ENCODE measurements at places on chromosomes 16 and 17. TPM values are rescaled to one million over a fixed set of nuclear protein-coding genes. Genes with fewer than 3 reads are reported as not detected.

Gene CDIPT
- total RNA-seq: 85.5 TPM

Gene KRT12
- not detected for total RNA-seq

Gene TMC6
- total RNA-seq: 268 TPM

DNA sequence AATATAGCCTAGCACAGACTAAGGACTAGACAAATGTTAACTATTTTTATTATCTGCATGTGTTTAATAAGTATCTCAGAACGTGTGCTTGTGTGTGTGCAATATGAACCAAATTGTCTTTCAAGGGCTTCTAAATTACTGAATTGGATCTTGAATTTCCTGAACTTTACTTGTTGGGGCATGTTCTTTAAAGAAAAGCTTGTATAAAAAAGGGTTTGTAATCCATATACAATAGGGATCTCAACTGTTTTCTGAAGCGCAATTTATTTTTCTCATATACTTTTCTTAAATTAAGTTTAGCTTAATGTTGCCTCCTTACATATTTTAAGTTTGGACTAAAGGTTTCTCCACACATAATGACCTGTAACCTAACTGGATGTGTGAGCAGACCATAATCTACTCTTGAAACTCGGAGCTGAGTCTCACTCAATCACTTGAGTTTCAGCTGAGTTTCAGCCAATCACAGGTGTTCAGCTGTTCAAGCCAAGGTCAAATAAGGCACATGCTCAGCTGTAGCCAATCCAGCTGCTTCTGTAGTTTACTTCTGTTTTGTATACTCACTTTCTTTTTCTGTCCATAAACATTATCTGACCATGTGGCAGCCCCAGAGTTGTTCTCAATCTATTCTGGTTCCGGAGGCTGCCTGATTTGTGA is 72.3 kb downstream of the CDK5R1 start:
- H3K27ac ChIP-seq: no peak overlapping the region
- H3K36me3 ChIP-seq: no peaks in the 10 kb centered on the region
- peaks cover 45% of the 10 kb centered on the region for H3K4me1 ChIP-seq
- peaks cover 3% of the 10 kb centered on the region for H3K27me3 ChIP-seq

DNA sequence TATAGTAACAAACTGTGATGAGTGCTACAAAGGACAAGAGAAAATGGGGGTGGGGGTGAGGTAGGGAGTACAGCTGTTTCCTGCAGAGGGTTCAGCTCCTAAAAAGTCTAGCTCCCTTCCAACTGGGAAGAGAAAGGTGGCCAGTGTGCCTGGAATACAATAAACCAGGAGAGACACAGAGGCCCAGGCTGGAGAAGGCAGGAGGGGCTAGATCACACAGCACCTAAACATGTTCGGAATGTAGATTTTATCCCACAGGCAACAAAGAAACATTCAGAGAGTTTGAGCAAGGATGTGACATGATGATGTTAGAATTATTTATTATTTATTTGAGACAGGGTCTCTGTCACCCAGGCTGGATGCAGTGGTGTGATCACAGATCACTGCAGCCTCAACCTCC is 10.2 kb downstream of the TEX2 start:
- H3K4me3 ChIP-seq: no peak overlapping the region
- no peak overlapping the region for H3K27ac ChIP-seq
- H3K36me3 ChIP-seq: no peaks in the 10 kb centered on the region
- DNase-seq: no peak
- H3K27me3 ChIP-seq: peaks cover 4% of the 10 kb centered on the region

DNA sequence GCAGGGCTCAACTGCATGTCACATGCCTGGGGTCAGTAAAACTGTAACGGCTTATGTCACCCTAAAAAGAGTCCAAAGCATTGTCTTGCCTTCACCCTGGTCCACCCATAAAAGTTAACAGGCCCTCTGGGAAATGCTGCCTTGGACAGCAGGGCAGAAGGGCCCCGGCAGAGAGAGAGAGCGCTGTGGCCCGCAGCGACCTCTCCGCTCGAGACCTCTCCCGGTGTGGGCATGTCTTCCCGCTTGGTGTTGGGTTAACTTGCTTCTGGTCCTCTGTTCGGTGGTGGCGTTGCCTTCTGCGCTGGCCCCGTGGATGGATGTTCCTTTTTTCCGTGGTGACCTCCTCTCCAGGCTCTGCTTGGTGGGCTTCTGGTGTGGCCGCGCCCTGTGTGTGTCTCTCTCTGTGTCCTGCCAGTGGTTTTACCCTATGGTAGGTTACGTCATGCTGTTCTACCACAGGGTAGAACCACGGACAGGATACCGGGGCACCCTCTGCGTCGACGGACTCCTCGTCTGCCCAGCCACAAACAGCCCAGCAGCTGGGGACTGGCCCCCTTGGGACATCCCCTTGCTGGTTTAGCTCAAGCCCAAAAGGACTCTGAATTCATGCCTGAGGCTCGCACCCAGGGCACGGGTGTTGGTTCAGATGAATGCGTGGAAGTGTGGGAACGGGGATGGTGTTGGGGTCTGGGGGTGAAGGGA is 18.3 kb upstream of the CLEC18A start:
- no peaks in the 10 kb centered on the region for H3K27me3 ChIP-seq
- no peak overlapping the region for H3K27ac ChIP-seq
- no peak for DNase-seq
- H3K4me1 ChIP-seq: no peaks in the 10 kb centered on the region
- H3K36me3 ChIP-seq: peaks cover 23% of the 10 kb centered on the region

DNA sequence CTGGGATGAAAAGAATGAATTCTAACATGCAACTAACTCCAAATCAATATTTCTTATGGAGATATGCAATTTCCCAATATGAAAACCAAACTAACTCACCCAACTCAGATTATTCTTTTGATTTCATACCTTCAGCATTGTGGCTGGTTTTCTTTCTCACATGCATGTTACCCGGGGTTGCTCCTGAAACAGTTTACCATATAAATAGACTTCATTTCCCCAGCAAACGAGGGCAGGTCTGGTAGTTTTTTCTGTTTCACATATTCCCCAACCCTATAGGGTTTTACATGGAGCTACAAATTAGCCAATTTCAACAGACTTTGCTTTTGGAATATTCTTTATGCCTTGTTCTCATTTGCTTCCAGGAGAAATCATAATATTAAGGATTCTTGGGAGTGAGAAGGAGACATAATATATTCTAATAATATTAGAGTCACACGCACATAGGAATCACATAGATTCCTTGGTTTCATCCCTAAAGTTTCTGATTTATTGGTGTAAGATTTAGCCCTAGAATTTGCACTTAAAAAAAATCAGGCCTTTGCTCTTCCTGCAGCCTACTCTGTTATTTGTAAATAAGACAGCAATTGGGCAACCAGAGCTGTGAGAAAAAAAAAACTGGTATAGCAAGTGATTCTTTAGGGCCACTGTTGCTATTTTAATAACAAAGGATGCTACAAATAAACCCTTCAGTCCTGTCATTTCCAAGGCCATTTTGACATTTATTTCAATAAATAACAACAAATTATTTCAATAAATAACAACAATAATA is 60.3 kb upstream of the FAM20A start:
- peaks cover 7% of the 10 kb centered on the region for H3K27me3 ChIP-seq
- no peak overlapping the region for H3K4me3 ChIP-seq
- H3K27ac ChIP-seq: no peak overlapping the region
- DNase-seq: no peak
- no peaks in the 10 kb centered on the region for H3K36me3 ChIP-seq

DNA sequence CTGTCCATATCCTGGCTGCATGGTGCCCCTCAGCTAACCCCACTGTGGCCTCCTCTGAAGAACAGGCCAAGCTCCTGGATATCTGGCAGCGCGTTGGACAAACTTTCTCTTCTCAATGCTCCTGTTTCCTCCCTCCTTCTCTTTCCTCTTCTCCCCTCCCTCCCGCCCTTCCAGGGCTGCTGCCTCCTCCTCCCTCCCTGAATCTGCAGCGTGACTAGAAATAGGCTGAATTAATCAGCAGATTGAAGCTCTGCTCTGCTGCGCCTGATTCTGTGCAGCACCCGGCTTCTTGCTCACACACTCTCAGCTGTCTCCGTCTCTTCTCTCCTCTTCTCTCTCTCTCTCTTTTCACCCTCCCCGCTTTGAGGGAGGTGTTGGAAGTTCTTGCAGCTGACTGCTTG is 19.8 kb downstream of the TMEM94 start:
- H3K4me3 ChIP-seq: no peak overlapping the region
- no peaks in the 10 kb centered on the region for H3K4me1 ChIP-seq
- H3K27me3 ChIP-seq: no peaks in the 10 kb centered on the region
- no peak overlapping the region for H3K27ac ChIP-seq
- no peak for DNase-seq

Measured in activated T-helper 1 cell treated with anti-CD3 and anti-CD28 coated beads, Interleukin-12 subunit alpha, Interleukin-12 subunit beta, Interleukin-2, Interleukin-4 antibody, amounts not matched to agents 30 ng/mL and 10 ng/mL and 1 ng/mL, durations not matched to agents 14 hours and 24 hours and 36 hours (primary cell).